ENCODE measurements at places on chromosomes 2 and 18. TPM values are rescaled to one million over a fixed set of nuclear protein-coding genes. Genes with fewer than 3 reads are reported as not detected.

- no peak for DNase-seq
These were observed 69.7 kb downstream of the EPHA4 start for GRCh38 chr2:221502270-221503010.

DNA sequence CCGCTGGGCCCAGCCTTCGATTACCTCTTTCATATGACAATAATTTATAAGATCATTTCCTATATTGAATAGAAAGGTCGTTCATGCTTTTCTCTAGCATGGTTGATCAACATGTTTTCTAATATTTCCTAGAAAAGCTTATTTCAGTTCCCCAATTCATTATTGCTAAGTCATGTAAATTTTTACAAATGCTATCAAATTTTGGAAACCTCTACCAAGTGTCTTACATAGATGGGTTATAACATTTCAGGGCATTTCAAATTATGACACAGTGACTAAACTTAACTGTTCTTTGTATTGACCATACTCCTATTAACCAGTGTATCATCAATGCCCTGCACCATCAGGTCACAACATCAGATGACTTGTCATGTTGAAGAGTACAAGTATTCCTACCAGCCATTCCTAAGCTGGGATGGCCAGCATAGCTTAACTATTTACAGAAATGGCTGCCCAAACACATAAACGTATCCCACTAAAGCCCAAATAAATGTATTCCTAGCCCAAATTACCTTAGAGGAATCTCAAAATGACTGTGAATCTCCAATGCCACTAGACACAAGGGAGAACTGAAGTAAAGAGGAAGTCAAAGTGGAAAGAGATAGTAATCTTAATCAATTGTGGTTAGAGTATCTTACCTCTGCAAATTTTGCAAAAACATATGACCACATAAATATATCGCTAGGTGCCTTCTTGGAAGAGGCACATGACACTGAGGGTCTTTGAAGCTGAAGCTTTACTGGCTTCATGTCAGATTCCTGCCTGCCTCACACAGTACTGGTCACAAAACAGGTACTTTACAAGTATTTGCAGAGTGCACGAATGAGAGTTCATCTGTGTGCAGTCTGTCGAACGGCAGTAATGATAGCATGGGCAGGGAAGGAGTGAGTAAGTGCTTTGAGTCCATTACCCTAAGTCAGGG lies 87.3 kb upstream of the TLK1 start:
- no peak for DNase-seq

DNA sequence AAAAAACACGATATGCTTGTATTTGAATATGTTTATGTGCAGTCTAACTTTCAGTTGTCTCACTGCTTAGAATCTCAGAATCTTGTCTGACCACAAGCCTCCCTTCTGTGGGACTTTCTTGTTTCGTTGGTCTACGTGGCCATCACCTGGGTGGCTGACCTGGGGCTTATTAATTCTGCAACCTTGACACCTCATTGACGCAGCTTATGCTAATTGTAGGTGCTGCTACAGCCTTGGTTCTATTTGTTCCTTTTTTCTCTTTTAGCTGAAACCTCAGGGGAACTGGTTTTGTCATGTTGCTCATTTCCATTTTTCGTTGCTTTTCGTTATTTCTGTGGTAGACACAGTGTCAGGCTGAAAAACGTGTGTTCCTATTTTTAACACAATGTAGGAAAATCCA lies 273.7 kb downstream of the SLC4A3 start:
- no peak for DNase-seq

DNA sequence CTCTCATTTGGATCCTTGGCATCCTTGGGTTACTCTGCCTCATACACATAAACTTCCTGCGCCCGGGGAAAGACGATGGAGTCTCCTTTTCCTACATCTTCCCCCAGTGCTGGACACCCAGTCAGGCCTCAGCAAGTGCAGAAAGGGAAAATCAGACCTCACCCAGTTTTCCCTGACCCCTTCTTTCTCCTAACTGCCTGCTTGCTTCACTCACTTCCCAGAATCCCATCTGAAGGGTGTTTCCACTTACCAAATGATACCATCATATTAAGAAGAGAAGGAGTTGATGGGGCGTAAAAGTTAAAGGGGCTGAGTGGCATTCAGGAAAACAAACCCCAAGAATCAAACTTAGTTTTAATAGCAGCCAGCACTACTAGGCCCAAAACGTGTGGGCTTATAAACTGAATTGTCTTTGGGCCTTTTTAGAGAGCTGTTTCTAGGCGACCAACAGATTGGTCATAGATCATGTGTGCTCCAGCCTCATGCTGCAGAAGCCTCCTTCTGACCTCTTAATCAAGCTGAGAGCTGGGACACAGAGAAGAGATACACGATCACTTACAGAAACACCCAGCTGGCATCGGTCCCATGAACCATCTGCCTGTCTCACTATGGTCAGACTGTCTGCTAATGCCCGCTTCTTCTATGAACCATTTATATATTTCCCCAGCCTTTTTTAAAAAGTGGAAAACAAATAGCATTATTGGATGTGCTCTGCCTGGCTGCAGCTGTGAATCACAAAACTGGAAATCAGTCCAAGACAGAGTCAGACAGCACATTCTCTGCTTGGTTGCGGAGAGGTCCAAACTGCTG lies 165.7 kb upstream of the SLC14A2 start:
- peak; percentile 47 for DNase-seq

DNA sequence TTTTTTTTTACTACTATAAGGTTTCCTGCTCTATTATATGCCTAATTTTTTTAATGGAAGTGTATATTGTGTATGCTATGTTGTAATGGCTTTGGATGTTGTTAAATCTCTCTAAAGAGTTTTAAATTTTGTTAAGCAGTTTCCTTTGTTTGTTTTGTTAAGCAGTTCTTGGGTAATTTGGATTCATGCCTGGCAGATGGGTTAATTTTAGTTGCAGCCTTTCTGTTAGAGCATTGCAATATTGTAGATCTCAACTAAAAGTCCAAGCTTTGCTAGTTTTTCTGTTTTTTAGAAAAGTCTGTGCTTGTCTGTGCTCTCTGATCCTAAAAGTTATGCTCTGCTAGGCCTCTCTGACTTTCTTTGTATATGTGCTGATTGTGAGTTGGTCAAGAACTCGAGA lies 1229.0 kb upstream of the NRXN1 start:
- DNase-seq = no peak

- no peak for DNase-seq
These were observed 76.3 kb downstream of the DDX1 start for GRCh38 chr2:15667809-15668556.

- DNase-seq = no peak
These were observed 103.4 kb downstream of the ZFP36L2 start for GRCh38 chr2:43123028-43123427.

DNA sequence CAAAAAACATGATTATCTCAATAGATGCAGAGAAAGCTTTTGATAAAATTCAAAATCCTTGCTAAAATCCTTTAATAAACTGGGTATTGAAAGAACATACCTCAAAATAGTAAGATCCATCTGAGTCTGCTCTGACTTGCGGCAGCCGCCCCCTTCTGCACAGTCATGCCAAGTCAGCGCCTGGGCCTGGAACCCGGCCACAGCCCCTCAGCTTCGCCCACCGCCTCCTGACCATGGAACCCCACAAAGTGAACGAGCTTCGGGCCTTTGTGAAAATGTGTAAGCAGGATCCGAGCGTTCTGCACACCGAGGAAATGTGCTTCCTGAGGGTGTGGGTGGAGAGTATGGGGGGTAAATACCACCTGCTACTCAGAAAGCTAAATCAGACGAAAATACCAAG lies 270.9 kb upstream of the TFPI start:
- DNase-seq = no peak

GRCh38 chr2:18066894-18067293 lies 188.4 kb downstream of the KCNS3 start:
- DNase-seq = no peak

- DNase-seq = no peak
These were observed 28.4 kb upstream of the CCDC102B start for GRCh38 chr18:68769461-68769860.

DNA sequence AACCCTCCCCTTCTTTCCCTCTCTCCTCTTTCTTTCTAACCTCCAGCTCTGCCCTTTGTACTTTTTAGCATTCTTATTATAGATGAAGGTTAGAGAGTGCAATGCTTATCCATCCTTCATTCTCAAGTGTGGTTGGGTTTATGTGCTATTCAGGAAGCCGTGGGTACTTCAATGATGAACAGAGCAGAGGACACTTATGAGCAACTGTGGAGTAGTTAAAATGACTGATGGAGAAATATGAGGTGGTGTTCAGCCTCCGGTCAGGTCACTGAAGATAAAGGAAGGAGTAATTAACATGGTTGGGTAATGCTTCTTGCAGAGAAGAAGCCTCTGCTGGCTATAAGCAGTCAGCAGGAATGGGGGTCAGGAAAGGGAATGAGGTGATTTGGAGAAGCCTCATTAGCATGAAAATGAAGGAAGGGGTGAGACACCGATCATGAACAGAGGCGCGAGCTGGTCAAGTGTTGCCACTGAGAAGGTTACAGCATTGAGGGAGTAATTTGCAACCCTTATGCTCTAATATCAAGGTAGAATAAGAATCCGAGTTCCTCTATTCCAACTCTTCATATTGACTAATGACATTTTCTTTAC lies 174.7 kb downstream of the LPIN1 start:
- DNase-seq = no peak

DNA sequence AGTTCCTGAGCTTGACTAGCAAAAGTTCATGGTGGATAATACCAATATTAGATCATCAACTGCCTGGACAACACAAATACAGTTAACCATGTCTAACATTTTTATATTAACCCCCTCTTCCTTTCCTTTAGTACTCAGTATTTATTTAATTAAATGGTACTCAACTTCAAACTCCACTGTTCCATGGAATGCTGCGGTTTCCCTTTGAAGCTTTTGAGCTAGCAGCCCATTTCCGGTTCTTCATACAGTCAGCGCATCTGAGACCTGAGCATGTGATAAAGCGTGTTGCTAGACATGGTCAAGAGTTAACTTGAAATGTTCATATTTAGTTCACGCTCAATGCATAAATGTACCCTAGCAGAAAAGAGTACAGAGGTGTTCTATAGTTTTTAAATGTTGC lies 278.4 kb downstream of the ALPK2 start:
- no peak for DNase-seq

- DNase-seq = no peak
These were observed 121.5 kb upstream of the RASGRP3 start for GRCh38 chr2:33354981-33355380.

GRCh38 chr2:5697562-5697961 lies 5.4 kb downstream of the SOX11 start:
- no peak for DNase-seq

GRCh38 chr2:240127911-240128607 lies 8.0 kb downstream of the COPS9 start:
- no peak for DNase-seq

DNA sequence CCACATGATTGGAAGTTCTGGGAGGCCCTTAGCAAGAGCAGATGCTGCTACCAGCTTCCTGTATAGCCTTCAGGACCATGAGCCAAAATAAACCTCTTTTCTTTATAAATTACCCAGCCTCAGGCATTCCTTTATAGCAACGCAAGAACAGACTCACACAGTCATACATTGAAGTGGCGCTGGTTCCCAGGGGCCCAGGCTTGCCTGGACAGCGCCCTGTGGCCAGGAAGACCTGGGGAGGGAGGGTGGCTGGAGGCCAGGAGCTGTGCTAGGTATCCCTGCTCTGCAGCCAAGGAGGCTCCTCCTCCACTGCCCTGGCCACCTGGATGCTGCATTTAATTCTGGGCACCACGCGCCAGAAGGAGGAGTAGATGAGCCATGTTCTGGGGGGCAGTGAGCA lies 98.1 kb downstream of the AGAP1 start:
- DNase-seq = no peak

DNA sequence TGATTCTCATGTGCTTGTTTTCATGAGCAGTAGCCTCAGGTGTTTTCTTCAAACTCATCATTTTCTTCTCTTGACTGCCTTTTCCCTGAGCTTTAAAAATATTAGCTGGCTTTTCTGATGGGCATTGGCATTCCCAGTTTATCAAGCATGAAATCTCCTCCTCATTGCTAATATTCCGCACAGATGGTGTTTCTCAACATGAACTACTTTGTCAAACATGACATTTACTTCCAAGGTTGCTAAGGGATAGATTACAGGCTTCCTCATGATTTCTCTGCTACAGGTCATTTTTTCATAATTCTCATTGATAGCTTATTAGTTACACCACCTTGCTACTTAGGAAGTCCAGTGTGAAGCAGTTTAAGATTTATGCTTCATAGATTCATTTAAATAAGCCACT lies 1116.9 kb upstream of the CNTNAP5 start:
- no peak for DNase-seq

- DNase-seq = no peak
These were observed 13.1 kb downstream of the XIRP2 start for GRCh38 chr2:166901336-166901735.

GRCh38 chr2:43193652-43194120 lies 32.7 kb downstream of the ZFP36L2 start:
- DNase-seq = no peak

DNA sequence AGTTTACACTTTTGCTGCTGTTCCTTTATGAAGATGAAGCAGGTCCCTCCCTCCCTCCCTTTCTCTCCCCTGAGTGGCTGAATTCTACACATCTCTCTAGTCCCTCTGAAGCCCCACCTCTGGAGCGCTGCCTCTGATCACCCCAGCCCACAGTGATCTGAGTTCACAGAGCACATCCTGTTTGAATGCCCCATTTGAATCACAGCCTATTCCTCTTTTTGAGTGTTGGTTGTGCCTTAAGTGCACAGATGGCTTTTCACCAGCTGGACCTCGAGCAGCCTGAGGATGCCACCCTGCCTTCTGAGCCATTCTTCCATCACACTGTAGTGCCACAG lies 87.1 kb downstream of the ITGB1BP1 start:
- DNase-seq = no peak

DNA sequence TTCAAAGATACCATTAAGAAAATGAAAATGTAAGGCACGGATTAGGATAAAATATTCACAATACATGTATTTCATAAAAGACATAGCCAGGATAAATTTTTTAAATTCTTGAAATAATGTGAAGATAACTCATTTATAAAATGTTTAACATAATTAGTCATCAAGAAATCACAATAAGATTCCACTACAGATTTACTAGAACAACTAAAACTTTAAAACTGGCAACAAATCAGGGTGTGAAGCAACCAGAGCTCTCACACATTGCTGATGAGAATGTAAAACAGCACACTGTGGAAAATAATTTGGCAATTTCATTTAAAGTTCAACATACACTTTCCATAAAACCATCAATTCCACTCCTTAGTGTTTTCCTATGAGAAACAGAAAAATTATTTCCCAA lies 89.6 kb upstream of the UBE2E3 start:
- no peak for DNase-seq

- DNase-seq = no peak
These were observed 45.2 kb upstream of the NEUROD1 start for GRCh38 chr2:181725476-181725875.

- peak; percentile 23 for DNase-seq
These were observed 128.7 kb downstream of the CTIF start for GRCh38 chr18:48667276-48668254.

The PDK1 gene
- 16.9 TPM for total RNA-seq

The NYAP2 gene
- total RNA-seq = not detected

The NAT8 gene
- total RNA-seq = 0.73 TPM

The STK36 gene
- 21.3 TPM for total RNA-seq

The SERPINB3 gene
- total RNA-seq = not detected

The GPR155 gene
- 4.1 TPM for total RNA-seq

The C2orf78 gene
- total RNA-seq = not detected

The MEIS1 gene
- total RNA-seq = 10.0 TPM

The REG3A gene
- 3.7 TPM for total RNA-seq

The SLC23A3 gene
- total RNA-seq = 6.1 TPM

The WDR43 gene
- total RNA-seq = 38.2 TPM

The CTIF gene
- 18.5 TPM for total RNA-seq

The CNPPD1 gene
- total RNA-seq = 119 TPM

The COLEC11 gene
- total RNA-seq = 1.2 TPM

The TXNDC2 gene
- total RNA-seq = not detected

The CDCA7 gene
- 22.8 TPM for total RNA-seq

The LCT gene
- total RNA-seq = not detected

All from left colon (tissue), 2 donors.